ENCODE measurements at places on chromosomes 3 and 15.

GRCh38 chr15:57134071-57134605 lies 215.7 kb downstream of the TCF12 start:
- no peak for DNase-seq

DNA sequence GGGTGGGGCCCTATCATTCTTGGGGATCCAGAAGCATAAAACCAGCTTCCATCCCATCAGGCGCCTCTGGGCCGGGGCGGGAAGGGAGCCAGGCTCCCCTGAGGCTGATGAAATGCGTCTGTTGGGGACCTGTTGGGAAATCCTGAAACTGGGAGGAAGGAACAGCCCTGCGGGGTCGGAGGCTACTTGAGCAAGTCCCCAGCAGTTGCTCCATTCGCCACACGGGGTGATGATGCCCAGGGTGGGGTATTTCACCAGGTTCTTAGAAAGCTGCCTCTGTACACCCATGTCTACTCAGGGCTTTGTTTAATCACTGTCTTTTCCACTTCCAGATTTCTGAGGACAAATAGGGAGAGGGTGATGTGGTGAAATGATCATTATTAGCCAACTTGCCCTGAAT lies 25.4 kb upstream of the TSEN2 start:
- DNase-seq, result no peak

GRCh38 chr15:73628976-73629797 lies 4.0 kb downstream of the NPTN start:
- no peak for DNase-seq

DNA sequence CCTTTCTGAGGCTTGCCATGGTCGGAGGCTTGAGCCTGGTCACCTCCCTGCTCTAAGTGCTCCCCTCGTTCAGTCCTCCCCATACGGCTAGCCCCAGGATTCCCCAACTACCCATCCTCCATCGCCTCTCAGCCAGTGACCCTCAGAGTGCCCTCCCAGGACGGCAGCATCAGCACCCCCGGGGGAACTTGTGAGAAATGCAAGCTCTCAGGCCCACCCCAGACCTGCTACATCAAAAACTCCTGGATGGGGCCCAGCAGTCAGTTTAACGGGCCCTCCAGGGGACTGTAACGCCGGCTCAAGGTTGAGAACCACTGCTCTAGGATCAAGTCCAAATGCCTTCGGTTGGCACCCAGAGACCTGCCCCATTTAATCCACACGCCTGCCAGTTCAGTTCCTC lies 6.9 kb downstream of the ADAMTS17 start:
- no peak for DNase-seq

DNA sequence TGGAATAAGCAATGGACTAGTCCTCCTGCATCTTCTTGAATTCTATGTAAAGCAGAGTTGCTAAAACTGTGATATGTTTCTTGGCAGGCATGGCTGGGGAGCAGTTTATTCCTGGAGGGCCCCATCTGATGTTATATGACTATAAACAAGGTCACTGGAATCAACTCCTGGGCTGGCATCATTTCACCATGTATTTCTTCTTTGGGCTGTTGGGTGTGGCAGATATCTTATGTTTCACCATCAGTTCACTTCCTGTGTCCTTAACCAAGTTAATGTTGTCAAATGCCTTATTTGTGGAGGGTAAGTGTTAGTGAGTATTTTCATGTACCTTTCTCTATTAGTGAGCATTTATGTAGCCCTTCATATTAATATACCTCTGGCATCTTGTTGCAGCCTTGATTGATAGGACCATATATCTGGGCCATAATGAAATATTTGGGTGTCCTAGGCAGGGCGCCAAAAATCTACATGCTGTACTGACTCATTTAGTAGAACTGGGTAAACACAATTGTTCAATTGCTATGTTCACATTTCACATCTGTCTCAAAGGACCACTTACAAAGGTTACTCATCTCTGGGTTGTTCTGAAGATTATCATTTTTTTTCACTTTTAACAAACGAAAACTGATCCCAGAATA lies 52.6 kb upstream of the ADGRG7 start:
- DNase-seq, result no peak

- no peak for DNase-seq
These were observed 27.0 kb upstream of the SV2B start for GRCh38 chr15:91073077-91073476.

GRCh38 chr3:68893600-68894239 lies 38.6 kb downstream of the TAFA4 start:
- no peak for DNase-seq

DNA sequence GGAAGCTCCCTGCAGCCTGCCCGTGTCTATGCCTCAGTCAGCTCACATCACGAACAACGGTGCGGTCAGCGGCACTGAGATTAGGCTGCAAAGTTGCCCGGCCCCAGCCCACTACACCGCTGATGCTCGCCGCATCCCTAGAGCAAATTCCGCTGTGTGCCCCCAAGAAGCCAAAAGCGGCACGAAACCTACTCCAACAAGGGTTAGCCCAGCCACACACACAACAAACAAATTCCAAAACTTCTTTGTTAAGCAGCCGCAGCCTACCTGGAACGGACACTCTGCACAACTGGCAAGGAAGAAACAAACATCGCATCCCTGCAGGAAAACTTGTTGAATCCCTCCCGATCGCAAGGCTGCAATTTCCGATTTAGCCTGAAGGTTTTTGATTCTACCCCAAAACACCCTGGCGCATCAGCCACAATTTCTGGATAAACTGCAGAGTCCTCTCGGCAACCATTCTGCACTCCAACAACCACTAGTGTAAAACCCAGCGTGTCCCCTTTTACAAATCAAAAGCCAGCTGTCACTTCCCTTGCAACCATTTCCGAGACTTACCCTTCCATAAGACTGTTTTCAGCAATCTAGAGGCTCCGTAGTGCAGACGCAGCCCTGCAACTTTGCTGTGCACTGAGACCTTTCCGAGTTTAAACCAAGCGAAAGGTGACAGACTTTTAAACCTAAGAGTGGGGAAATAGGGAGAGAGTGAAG lies 449 bp downstream of the ROBO1 start:
- DNase-seq, result no peak

- no peak for DNase-seq
These were observed 38.4 kb upstream of the RBM5 start for GRCh38 chr3:50050361-50050760.

- no peak for DNase-seq
These were observed 127.6 kb downstream of the ARNT2 start for GRCh38 chr15:80531796-80532195.

GRCh38 chr3:16113704-16114103 lies 60.8 kb upstream of the GALNT15 start:
- no peak for DNase-seq

DNA sequence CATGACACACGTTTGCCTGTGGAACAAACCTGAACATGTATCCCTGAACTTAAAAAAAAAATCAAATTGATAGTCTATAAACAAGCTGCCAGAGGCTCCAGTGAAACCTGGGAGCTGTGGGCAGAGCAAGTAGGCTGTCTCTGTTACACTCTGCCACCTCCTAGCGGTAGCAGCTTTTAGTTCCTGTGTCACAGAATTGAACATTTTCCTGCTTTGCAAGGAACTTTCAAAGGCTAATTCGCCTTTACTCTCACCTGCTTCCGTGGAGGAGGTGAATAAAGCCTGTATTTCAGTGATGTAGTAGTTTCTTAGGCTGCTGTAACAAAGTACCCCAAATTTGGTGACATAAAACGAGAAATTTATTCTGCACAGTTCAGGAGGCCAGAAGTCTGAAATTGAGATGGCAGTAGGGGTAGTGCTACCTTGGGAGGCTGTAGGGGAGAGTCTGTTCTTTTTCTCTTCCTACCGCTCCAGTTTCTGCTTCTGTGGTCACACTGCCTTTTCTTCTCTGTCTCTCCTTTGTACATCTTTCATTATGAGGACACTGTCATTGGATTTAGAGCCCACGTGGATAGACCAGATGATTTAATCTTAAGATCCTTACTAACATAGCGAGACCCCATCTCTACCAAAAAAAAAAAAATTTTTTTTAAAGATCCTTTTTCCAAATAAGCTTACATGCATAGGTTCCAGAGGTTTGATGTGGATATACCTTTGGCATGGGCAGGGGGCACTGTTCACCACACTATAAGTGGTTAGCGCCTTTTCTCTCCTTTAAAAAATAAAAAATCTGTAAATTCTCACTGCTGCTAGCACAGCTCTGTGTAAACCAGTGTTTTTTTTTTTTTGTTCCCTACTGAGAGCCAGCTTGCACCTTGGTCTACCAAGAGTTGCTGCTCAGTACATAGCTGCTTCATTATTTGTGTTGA lies 25.3 kb downstream of the FBXO22 start:
- no peak for DNase-seq

GRCh38 chr3:2097641-2098191 lies 950 bp upstream of the CNTN4 start:
- no peak for DNase-seq

DNA sequence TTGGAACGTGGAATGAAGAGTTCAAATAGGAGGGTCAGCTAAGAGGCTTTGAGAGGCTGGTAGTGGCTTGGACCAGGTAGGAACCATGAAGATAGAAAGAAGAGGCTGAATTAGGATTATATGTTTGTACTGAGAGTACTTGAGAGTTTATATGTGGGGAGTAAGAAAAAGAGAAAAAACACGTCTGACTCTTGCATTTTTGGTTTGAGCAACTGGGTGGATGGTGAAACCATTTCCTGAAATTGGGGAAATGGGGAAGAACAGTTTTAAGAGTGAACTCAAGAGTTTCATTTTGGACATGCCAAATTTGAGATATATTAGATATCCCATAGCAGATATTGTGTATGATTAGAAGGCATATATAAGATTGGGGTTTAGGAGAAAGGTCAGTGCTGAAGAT lies 92.9 kb upstream of the TNIK start:
- no peak for DNase-seq

GRCh38 chr3:18643281-18643680 lies 218.1 kb upstream of the SATB1 start:
- no peak for DNase-seq

DNA sequence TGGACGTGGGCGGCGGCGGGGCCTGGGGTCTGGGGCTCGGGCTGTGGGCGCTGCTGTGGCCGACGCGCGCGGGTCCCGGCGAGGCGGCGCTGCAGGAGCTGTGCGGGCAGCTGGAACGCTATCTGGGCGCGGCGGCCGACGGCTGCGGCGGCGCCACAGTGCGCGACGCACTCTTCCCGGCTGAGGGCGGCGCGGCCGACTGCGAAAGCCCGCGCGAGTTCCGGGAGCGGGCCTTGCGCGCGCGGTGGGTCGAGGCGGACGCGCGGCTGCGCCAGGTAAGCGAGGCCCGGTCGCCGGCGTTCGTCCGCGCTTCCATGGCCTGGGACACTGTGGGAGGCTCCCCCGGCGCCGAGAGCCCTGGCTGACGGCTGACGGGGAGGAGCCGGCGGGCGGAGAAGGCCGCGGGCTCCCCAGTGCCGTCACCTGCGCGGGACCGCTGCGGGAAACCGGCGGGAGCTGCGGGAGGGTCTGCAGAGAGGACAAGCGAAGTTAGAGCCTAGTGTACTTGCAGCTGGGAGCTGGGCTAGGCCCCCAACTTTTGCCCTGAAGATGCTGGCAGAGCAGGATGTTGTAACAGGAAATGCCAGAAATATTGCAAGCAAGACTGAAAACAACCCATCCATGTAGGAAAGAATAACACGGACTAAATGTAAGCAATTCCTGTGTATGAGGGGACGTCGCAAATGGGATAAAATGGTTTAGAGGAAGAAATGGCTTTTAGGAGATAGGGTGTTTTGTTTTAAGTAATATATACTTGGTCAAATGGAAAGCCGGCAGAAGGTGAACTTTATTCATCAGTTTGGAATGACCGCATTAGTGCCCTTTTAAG lies 847 bp downstream of the WHAMM start:
- peak; percentile 4 for DNase-seq

- DNase-seq, result peak; percentile 17
These were observed 624.8 kb upstream of the LMCD1 start for GRCh38 chr3:7876741-7877297.

DNA sequence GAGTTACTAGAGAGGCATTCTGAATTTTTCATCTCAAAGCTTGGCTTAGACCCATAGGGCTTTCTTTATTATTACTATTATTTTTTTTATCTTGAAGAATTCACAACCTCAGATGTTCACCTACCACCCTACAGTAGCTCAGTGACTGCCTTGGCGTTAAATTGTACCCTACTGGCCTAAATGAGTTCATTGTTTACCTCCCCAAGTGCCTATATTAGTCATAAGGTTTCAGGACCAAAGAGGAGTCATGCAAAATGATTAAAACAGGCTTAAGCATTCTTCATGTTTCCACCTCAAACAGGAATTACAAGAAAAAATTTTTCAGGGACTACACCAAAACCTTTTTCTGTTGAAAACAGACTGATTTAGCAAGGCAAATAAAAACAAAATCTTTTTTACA lies 751.5 kb downstream of the SQOR start:
- no peak for DNase-seq

DNA sequence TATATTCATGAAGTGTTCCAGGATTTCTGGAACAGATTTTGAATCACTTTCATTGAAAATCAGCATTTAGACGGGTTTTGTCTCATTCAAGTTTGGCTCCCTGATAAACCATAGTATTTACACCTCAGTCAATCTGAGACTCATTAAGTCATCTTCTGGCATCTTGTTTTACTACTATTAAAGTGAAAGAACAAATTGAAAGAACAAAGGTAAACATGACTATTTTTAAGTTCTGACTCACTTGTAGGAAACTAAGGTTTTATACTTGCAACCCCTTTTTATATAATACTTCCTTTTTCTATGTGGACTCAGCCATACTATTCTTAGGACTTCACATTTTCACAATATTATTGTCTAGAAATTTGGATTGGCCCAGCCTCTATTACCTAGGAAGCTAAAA lies 854.4 kb downstream of the SQOR start:
- no peak for DNase-seq

DNA sequence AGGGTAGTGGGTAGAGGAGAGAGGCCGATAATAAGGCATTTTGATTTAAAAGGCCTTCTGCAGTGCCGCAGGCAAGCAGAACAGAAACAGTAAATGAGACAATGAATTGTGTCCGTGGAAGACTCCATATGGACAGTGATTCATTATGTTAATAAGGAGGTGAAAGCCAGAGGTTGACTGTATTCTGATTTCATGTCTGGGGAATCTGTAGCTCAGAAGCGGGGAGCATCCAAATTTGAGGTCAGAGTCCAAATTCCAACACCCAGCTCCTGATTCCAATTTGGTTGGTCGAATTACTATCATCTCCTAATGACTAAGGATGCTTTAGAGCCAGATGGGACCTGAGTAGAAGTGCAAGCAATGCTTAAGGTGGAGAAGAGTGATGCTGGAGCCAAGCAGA lies 1.0 kb upstream of the TBC1D21 start:
- DNase-seq, result no peak

GRCh38 chr3:14764331-14765059 lies 54.3 kb upstream of the FGD5 start:
- DNase-seq, result no peak

- DNase-seq, result no peak
These were observed 219.0 kb downstream of the VGLL3 start for GRCh38 chr3:86771741-86772512.

DNA sequence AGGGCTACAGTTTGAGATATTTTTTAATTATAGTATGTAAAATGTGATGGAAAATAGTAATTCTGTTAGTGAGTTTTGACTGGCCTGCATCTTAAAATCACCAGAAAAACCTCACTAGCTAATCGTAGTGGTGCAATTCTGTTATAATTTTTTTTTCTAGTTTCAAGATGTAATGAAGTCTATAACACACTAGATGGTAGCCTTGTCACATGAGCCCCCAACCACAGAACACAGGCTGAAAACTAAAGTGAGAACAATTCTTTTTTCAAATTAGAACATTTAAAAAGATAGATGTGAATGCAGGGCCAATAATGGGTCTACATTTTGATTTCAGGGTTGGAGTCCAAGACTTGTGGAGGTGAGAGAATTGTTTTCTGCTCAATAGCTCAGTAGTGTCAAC lies 83.3 kb upstream of the KCNH8 start:
- no peak for DNase-seq

- no peak for DNase-seq
These were observed 108.9 kb upstream of the BNIP2 start for GRCh38 chr15:59797756-59798604.
